Activated CD4-positive, alpha-beta T cell treated with anti-CD3 and anti-CD28 coated beads for 4 hours (primary cell): ENCODE measurements at places on chromosomes 2 and 18.

GRCh38 chr2:202510911-202511310, 123.9 kb upstream of the FAM117B start:
- DNase-seq: no peak

DNA sequence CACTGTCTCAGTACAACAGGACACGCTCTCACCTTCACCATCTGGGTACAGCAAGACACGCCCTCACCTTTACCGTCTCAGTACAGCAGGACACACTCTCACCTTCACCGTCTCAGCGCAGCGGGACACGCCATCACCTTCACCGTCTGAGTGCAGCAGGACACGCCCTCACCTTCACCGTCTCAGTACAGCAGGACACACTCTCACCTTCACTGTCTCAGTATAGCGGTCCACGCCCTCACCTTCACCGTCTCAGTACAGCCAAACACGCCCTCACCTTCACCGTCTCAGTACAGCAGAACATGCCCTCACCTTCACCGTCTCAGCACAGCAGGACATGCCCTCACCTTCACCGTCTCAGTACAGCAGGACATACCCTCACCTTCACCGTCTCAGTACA, 109.9 kb upstream of the CTDP1 start:
- no peak for DNase-seq

DNA sequence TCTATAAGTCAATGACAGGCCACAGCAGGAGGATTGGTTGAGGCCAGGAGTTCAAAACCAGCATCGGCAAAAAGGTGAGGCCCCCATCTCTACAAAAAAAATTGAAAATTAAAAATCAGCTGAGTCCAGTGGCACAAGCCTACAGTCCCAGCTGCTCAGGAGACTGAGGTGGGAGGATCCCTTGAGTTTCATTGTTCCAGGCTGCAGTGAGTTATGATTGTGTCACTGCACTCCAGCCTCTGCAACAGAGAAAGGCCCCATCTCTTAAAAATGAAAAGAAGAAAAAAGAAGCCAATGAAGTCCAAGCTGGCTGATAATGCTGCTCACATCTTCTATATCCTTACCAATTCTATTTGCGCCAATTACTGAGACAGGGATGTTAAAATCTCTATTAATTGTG, 39.1 kb downstream of the MRPS5 start:
- no peak for DNase-seq

DNA sequence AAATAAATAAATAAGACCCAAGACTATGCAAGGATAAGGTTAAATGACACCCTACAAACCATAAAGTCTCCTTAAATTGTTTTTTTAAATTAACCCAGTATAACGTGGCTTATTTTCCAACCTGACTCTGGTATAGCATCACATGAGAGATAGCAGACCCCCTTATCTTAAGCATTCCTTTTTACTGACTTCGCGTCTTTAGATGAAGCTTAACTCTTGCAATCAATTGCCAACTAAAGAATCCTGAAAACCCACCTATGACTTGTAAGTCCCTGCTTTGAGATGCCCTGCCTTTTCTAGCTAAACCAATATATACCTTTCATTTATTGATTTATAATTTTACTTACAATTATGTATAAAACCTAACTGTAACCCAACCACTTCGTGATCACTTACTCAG, 57.1 kb upstream of the RAB12 start:
- DNase-seq: no peak

DNA sequence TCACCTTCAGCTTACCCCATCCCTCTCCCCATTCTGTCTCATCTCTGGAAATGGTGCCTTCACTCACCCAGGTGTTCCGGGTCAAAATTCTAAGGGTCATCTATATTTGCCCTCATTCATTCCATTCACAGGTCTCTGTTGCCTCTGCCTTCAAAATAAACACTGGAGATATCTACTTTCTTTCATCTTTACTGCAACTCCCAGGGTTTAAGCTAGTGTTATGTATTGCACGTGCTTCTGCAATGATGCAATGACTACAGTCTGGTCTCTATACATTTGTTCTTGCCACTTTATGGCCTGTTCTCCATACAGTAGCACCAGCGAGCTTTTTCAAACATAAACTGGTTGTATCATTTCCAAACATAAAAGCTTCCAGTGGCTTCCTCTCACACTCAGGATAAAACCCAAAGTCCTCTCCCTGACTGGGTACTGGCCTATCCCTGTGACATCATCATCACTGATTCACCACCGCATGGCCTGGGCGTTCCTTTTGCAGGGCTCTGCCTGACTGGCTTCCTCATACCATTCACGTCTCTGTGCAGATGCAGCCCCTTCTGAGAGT, 14.3 kb downstream of the DSG2 start:
- DNase-seq: no peak

- no peak for DNase-seq
These were observed 59.6 kb upstream of the LINC00305 start for GRCh38 chr18:64208516-64208915.

- no peak for DNase-seq
These were observed 17.2 kb downstream of the SESTD1 start for GRCh38 chr2:179247318-179248023.

DNA sequence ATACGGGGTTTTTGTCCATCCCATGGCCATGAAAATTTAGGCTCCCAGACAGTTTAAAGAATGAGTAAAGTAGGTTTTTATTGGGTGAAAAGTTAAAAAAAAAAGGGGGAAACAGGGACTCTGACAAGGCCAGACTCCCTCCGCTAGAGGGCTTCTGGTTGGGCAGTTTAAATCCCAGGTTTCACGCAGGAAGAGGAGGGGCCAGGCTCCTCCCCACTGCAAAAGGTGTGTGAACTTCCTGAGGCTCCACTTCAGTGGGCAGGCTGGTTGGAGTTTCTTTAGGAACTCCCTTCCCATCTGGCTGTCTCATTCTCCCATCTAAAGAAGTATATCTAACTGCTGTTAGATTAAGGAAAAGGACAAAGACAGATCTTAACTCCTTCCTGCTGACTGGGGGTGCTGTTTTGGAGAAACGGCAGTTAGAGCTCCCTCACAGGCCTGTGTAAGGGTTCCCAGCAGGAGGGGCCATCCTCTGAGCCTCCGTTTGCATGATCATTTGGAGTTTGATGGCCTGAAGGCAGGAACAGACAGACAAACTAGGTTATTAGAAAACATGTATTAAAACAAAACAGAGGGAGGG, 1160.7 kb downstream of the CNTNAP5 start:
- no peak for DNase-seq

DNA sequence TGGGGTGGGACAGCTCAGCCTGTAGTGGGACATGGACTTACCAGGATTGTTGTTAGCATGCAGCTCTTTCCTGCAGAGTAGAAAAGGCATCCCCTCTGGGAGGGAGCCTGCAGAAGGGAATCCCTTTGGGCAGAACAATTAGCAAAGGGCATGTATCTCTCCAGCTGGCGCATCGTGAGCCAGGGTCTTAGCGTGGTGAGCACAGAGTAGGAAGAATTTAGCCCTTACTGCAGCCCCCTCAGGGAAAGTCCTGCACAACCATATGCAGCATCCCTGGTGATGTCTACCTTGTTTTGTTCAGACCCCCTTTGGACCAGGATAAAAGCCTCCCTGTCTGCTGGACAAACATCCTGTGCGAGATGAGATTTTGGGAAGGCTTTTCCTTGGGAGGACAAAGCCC, 292.1 kb downstream of the SLC4A3 start:
- no peak for DNase-seq

DNA sequence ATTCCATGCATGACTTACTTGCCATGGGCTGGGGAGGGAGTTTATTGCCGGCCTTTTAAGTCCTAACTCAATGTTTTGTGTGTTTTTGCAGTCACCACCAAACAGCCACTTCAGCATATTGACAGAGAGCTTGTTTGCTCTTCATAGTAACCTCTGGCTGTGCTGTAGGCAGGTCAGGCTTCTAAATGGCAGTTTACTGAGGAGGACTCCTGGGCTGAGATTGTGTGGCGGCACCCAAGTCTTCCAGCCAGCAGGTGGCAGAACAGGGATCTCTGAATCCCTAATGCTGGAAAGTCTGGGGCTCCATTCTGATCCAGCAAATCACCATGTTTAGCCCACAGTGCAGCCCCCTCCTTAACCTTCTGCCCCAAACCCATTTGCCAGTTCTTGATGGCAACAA, 121.2 kb downstream of the CAPN13 start:
- no peak for DNase-seq

GRCh38 chr2:182866461-182867406, at the start of gene FRZB:
TSS of gene FRZB (minus strand) at chr2:182866637. CDS start at chr2:182866552, 85 bp downstream.
- DNase-seq: no peak

DNA sequence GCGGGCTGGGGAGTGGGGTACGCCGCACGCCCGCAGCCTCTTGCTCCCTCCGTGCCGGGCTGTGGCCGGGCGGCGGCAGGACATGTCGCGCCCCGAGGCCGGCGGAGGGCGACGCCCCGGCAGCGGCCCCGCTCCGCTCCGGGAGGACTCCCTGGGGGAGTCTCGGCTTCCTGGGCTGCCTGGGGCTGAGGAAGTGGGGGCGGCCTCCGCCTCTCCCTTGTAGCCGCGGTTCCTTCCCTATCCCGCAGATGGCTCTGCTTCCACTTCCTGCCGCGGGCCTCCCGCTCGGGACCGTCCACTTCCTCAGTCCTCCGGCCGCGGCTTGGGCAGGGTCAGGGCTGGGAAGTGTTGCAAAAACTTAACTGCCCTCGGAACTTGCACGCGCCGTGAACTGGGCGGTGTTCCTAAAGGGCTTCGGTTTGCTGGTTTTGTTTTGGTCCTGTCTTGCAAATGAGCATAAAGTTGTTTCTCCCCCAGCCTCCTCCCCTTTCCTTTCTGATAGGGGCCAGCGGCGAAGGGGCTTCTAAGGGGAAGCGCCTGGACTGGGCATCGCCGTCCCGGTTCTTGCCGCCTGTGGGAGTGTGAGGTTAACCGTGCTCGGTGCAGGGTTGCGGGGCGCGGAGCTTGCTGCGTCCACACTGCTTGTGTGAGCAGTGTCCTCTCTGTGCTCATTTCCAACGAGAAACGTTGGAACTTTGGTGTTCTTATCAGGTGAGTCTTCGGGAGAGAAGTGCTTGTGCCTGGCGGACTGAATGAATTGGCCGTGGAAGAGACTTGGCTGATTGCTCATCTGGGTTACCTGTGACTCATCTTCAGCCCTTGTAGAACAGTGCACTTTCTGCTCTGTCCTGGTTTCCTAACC, 600 bp downstream of the RALB start:
- peak; percentile 34 for DNase-seq

- DNase-seq: no peak
These were observed 6.3 kb downstream of the TCF23 start for GRCh38 chr2:27155069-27155520.

GRCh38 chr18:12811191-12811950, 72.7 kb downstream of the PTPN2 start:
- DNase-seq: no peak

DNA sequence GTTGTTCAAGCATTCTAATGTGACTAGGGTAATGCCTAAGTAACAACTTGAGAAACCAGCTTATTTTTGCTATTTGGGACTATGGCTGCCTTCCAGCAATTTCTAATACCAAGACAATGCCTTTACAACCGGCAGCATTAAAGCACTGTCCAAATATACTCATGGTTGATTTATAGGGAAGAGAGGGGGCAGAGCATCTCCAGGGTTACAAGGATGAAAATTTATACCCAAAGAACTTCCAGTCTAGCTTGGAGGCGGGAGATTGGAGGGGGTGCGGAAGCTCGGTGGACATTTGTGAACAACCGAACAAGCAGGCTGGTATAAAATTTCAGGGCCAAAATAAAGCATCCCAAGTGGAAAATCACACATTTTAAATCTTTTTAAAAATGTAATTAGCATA, 294.9 kb upstream of the STON1 start:
- no peak for DNase-seq

DNA sequence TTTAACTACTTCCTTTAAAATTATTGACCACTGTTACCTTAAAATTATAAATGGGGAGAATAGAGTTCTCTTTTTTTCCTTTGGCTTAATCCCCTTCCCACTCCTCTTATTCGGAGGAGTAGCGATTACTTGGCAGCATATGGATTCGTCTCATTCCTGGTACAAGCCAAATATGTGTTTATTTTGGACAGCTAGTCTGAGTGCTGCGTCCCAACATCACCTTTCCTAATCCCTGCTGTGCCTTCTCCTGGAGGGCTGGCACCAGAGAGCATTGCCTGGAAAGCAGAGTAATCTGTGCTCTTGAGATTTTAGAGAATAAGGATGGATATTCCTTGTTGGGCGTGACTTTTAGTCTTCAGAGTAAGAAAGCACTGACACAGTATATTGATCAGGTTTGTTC, 185.6 kb downstream of the AGAP1 start:
- DNase-seq: no peak

- no peak for DNase-seq
These were observed 836.5 kb upstream of the ID2 start for GRCh38 chr2:7845332-7845731.

- DNase-seq: no peak
These were observed 38.3 kb downstream of the NIFK start for GRCh38 chr2:121698318-121698930.

DNA sequence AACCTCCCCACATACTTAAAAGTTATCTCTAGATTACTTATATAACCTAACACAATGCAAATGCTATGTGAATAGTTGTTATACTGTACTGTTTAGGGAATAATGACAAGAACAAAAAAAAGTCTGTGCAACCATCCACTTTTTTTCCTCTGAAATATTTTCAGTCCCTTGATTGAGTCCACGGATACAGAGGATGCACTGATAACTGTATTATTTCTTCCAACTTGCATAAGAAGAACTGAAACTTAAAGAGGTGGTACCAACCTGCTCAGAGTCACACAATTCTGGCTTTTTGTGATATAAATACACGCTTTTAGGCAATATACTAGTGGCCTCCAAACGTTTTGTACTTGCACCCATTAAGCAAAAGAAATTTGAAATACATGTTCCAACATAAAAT, 1.4 kb downstream of the SMC6 start:
- no peak for DNase-seq

- no peak for DNase-seq
These were observed 13.3 kb downstream of the LIMS1 start for GRCh38 chr2:108547606-108548005.

- no peak for DNase-seq
These were observed 43.1 kb downstream of the CYRIA start for GRCh38 chr2:16622399-16622968.

GRCh38 chr2:222193328-222193983, 105.3 kb downstream of the PAX3 start:
- no peak for DNase-seq

- no peak for DNase-seq
These were observed 218.3 kb upstream of the FBXO11 start for GRCh38 chr2:48124592-48124991.

GRCh38 chr2:203683932-203684556, 22.4 kb upstream of the CD28 start:
- DNase-seq: no peak
